ENCODE measurements at places on chromosomes 13 and 19. TPM values are rescaled to one million over a fixed set of nuclear protein-coding genes. Genes with fewer than 3 reads are reported as not detected.

FFAR2 gene
- polyA plus RNA-seq, result not detected

ZNF439 gene
- polyA plus RNA-seq, result 3.0 TPM

S1PR4 gene
- 0.11 TPM for polyA plus RNA-seq

GRCh38 chr13:82654861-82655855, 1227.1 kb downstream of the SLITRK1 start:
- no peak overlapping the region for H3K4me3 ChIP-seq
- H3K27ac ChIP-seq, result no peak overlapping the region
- DNase-seq, result peak; percentile 73
- no peaks in the 10 kb centered on the region for H3K4me1 ChIP-seq
- H3K27me3 ChIP-seq, result no peaks in the 10 kb centered on the region

DNA sequence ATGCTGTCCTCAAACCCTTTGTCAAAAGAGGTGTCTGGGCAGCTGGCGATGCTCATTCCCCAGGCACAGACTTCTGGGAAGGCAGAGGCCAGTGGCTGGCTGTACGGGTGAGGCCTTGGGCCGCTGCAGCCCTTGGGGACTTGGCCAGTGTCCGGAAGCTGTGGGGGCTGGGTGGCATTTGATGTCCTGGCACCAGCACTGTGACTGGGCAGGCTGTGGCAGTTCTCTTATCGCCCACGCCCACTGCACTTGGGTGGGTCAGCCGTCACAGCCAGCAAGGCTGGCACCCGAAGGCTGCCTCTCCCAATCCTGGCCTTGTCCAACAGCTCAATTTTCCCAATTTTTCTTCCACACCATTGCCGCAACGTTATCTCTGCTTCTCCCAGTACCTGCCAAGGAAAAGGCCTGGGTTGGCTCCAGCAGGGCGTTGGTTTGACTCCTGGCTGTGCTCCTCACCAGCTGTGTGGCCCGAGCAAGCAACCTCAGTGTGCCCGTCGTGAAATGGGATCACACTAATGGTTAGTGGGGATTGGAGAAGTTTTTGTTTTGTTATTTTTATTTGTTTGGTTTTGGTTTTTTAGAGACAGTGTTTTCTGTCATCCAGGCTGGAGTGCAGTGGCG, 12.7 kb upstream of the SLC44A2 start:
- H3K27me3 ChIP-seq, result no peaks in the 10 kb centered on the region
- H3K4me3 ChIP-seq, result no peak overlapping the region
- peak overlapping the region; percentile 36 for H3K27ac ChIP-seq
- DNase-seq, result no peak
- H3K4me1 ChIP-seq, result no peaks in the 10 kb centered on the region

DNA sequence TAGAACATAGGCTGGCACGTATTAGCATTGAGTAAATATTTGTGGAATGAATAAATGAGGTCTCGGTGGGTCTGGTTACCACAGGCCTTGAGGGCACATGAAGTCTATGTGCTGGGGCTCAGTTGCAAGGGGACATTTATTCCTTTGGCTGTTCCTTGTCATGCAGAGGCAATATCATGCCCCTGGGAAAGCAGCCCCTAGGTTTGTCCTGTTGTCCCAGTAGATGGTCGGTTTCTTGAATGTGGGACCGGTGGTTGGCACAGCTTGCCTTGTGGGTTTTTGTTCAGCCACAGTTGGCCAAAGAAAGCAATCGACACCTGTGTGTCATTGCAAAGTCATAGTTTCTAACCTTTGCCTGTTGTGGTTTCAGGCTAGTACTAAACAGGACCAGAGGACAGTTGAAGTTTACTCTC, 24.7 kb upstream of the GPR183 start:
- no peaks in the 10 kb centered on the region for H3K27me3 ChIP-seq
- H3K36me3 ChIP-seq, result no peaks in the 10 kb centered on the region
- H3K4me1 ChIP-seq, result peaks cover 12% of the 10 kb centered on the region
- H3K27ac ChIP-seq, result no peak overlapping the region
- no peak for DNase-seq

- no peak for DNase-seq
- H3K36me3 ChIP-seq, result no peaks in the 10 kb centered on the region
- H3K27ac ChIP-seq, result no peak overlapping the region
- H3K4me3 ChIP-seq, result no peak overlapping the region
- H3K4me1 ChIP-seq, result no peaks in the 10 kb centered on the region
These were observed 10.3 kb downstream of the TNFSF9 start for GRCh38 chr19:6540918-6541689.

DNA sequence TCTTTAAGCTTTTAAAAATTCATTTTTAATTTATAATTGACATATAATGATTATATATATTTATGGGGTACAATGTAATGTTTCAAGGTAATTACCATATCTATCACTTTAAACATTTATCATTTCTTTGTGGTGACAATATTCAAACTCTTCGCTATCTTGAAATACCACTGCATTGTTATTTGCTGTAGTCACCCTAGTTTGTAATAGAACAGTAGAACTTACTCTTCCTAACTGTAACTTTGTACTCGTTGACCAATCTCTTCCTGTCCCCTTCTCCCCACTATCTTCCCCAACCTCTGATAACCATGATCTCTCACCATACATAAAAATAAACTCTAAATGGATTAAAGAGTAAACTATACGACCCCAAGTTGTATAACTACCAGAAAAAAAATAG, 20.4 kb downstream of the COG6 start:
- DNase-seq, result peak; percentile 11
- no peak overlapping the region for H3K27ac ChIP-seq
- no peaks in the 10 kb centered on the region for H3K27me3 ChIP-seq
- peaks cover 34% of the 10 kb centered on the region for H3K36me3 ChIP-seq
- H3K4me3 ChIP-seq, result no peak overlapping the region
